ENCODE measurements at places on chromosomes 3 and 15.

DNA sequence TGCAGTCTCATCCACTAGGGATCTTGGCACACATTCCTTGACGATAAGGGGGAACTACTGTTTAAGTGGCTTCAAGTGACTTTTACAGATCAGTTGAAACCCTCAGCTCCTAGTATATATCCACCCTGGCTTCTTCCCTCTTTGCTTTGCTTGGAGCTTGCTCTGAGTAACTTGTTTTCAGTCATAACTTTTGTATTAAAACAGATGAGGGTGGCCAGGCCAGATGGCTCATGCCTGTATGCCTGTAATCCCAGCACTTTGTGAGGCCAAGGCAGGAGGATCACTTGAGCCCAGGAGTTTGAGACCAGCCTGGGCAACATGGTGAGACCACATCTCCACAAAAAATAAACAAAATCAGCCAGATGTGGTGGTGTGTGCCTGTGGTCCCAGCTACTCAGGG lies 42.4 kb downstream of the EOMES start:
- no peak for DNase-seq

GRCh38 chr3:46632792-46633191 lies 20.5 kb downstream of the FAM240A start:
- no peak for DNase-seq

DNA sequence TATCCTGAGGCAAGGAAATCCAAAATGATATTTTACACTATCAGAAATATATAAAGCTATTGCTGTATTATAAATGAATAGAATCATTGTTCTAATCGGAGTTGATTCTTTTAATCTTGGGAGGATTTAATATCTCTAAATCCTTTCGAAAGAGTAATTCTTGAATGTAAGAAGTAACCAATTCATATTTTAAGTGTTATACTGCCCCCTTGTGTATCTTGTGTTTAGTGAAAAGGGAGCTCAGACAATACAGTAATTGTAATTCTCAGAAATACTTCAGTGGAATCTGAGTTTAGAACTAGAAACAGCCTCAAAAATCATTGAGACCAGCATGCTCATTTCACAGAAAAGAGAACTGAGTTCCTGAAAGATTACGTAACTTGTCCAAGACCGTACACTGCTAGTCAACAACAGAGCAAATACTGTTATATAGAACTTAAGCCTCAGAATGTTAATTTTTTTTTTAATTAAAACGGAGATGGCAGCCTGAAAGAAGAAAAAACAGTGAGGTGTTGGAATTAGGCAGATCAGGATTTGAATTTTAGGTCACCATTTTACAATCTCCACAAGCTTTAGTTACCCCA lies 42.9 kb downstream of the PLCH1 start:
- DNase-seq = no peak

DNA sequence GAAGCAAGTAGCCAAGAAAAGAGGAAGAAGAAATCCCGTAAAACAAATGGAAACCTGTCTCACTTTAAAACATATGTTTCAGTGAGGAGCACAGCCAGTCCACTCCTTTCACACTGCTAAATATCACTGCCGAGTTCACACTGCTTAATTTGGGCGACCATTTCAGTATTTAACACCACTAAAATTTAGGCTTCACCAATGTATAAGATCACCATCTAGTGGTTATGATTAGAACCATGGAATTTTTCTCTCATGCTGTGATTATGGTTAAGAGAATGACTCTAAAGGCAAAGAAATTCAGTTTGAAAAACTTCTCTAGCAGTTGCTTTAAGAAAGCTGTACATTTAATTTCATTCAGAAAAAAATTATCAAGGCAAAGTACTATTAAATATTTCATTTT lies 16.6 kb downstream of the SLC4A7 start:
- no peak for DNase-seq

DNA sequence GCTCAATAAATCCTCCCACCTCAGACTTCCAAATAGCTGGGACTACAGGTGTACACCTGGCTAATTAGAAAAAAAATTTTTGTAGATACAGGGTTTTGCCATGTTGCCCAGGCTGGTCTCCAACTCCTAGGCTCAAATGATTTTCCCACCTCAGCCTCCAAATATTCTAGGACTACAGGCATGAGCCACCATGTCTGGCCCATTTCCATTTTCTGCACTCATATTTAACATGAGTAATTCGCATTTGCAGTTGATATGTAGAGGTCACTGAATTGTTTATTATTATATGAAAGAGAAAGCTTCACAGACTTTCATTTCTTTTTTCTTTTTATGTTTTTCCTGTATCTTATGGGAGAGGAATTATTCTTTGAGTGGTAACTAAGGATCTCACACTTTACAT lies 492.7 kb downstream of the CNTN3 start:
- DNase-seq = no peak

DNA sequence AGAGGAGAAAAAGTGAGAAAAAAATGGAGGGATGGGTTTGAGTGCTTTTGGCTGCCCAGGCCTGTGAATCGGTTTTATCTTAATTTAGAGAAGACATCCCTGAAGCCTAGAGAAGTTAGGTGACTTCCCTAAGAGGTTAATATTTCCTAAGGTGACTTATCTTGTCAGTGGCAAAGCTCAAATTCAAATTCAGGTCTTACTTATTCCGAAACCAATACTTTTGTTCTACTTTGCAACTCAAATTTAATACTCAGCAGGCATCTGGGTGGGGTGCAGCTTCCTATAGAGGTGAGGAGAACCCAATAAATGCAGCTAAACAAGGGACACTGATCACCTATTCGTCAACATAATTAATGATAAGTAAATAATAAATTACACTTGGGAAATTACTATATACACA lies 54.9 kb upstream of the MYRIP start:
- DNase-seq = no peak

- no peak for DNase-seq
Observed at GRCh38 chr3:156750191-156750873, 75.8 kb upstream of the LEKR1 start.

- peak; percentile 92 for DNase-seq
Observed at GRCh38 chr3:195542698-195543499, at the start of gene PPP1R2. Gene PPP1R2 (minus strand): TSS chr3:195543325. CDS start chr3:195543025, 300 bp downstream.

GRCh38 chr3:16503191-16503776 lies 10.2 kb downstream of the RFTN1 start:
- no peak for DNase-seq

DNA sequence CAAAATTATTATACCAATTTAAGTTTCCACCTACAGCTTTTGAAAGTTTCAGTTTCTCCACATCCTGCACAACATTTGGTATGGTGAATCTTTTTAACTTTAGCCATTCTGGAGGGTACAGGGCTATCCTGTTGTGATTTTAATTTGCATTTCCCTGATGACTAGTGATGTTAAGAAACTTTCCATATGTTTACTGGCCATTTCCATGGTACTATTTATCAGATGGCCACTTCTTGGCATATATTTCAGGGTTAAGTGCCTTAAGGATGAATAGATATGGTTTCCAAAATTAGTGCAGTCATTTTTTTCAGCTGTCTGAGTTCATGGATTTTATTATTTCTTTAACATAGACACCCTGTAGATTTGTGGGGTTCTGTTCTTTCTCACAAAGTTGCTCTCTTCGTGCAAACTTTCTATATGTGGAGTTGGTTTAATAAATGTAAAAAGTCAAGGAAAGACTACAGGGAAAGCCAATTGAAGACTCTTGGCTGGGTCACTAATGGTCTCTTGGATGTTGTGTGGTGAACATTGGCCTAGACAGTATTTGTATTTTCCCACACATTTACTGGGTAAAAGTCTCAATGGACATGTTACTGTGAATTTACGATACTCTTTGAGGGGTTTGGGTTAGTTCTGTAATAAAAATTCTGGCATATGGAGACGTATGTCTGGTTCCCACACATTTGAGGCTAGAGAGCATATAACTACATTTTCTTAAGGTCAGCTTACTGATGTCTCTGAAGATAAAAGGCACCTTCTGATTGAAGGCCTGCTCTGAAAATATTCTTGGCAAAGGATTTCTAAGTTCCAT lies 147.5 kb upstream of the PDZRN3 start:
- no peak for DNase-seq

GRCh38 chr3:69014022-69014580 lies 617 bp upstream of the EOGT start:
- no peak for DNase-seq

DNA sequence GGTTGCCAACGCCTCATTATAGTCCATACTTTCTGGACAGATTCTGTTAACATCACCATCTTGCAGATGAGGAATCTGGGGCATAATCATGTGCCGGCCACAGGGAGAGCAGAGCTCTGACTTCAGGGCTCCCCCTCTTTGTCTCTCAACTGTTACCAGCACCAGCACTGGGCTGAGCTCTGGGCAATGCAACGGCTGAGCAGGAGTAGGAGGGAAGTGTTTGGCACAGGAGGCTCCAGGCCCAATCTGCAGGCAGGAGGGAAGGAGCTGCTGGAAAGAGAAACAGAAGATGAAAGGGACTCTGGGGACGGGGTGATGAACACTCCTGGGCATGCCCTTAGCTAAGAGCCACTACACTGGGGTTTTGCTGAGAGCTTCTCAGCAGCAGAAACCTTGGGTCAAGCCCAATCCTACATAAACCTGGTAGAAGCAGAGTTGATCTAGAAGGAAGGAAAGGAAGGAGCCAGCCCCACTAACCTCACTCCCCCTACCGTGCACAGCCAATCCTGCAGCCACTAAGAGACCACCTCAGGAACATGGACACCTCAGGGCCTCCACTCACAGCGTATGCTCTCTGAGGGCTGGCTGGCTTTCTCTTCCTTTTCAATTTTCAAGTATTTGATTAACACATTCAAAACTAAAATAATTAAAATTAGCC lies 73.1 kb upstream of the SPATA12 start:
- DNase-seq = no peak

- no peak for DNase-seq
Observed at GRCh38 chr3:133649486-133650068, 12.2 kb downstream of the TOPBP1 start.

DNA sequence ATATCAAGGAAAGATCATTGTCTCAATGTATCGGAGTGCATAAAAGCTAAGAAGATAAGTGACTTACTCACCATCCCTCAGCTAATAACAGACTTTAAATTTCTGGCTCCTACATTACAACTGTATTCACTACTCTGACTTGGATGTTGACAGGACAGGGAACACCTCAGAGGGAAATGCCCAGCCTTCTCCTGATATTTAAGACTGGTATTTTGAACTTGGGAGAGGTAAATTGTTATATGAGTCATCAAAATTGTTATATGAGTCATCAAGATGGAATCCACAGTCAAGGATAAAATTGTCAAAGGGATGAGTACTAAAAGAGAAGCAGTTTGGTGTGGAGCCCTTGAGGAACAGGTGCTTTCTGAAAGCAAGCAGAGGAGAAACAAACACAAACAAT lies 961.4 kb downstream of the VGLL3 start:
- DNase-seq = no peak

- DNase-seq = no peak
Observed at GRCh38 chr15:88838667-88839066, 35.4 kb downstream of the ACAN start.

DNA sequence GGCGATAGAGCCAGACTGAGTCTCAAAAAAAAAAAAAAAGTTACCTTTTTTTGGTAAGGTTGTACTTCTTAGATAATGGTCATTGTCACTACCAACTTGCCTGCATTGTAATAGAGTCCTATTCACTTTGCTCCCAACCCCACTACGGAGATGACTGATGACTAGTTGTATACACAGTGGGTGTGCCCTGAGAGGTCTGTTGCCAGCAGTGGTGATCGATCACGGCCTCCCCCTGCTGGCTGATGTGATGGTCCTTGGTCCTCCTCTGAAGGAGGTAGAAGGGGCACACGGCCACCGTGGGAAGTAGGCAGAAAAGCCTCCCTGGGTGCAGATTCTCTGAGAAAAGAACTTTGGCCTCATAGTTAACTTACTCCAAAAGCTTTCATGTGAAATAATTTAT lies 10.7 kb downstream of the GCNT3 start:
- peak; percentile 32 for DNase-seq

GRCh38 chr15:81895723-81896122 lies 150.1 kb downstream of the MEX3B start:
- DNase-seq = no peak

GRCh38 chr3:181402347-181402746 lies 309.4 kb upstream of the SOX2 start:
- no peak for DNase-seq

GRCh38 chr3:12117473-12117872 lies 41.2 kb downstream of the TIMP4 start:
- no peak for DNase-seq

- DNase-seq = no peak
Observed at GRCh38 chr3:145719114-145719513, 441.9 kb downstream of the PLOD2 start.

DNA sequence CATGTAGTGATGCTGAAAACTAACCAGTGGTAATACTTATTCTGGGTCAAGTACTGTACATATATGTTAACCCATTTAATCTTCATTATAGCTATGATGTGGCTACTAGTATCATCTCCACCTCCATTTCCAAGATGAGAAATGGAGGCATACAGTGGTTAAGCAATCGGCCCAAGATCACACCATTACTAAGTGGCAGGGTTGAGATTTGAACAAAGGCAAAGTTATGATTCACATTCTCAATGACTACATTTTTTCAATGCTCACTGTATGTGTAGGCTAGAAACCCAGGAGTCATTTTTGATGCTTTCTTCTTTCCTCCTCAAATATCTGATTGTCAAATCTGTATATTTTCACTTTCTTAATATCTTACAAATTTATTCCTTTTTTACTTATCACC lies 30.2 kb downstream of the ABI3BP start:
- DNase-seq = no peak

- DNase-seq = no peak
Observed at GRCh38 chr3:10292505-10293419, at the start of gene GHRL. Gene GHRL (minus strand): TSS chr3:10292947. CDS start chr3:10290180, 2,767 bp downstream.

- DNase-seq = no peak
Observed at GRCh38 chr15:83764201-83764838, 110.4 kb downstream of the ADAMTSL3 start.

- no peak for DNase-seq
Observed at GRCh38 chr15:66877477-66878271, 175.6 kb downstream of the SMAD6 start.

DNA sequence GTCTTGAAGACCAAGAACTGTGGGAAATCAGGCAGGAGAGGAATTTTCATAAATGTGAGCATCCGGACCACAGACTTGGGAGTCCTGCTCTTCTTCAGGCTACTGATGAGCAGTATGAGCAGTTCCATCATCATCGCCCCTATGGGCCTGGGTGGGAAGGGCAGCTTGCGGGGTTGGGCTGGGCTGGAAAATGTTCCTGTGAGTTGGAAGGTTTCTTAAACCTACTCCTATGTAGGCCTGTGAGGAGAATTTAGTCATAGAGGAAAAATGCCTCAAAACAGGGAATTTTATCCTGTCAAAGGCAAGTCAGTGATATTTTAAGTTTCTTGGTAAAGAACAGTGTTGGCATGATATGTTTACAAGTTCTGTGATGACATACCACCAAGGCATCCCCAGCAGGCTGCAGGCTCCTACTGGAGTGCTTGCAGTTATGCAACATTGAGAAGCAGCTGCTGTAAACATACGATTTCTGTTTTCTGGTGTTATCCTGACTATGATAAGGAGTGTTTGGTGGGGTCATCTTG lies 10.3 kb downstream of the MASP1 start:
- no peak for DNase-seq

- no peak for DNase-seq
Observed at GRCh38 chr15:75362642-75363249, 5.7 kb downstream of the MAN2C1 start.
